Activated T-cell treated with anti-CD3 and anti-CD28 coated beads, Interleukin-2, amount 50 U/mL, for 72 hours (primary cell): ENCODE measurements at places on chromosomes 3 and 15.

GRCh38 chr3:157160658-157161424 lies 894 bp upstream of the CCNL1 start:
- DNase-seq: peak; percentile 57

DNA sequence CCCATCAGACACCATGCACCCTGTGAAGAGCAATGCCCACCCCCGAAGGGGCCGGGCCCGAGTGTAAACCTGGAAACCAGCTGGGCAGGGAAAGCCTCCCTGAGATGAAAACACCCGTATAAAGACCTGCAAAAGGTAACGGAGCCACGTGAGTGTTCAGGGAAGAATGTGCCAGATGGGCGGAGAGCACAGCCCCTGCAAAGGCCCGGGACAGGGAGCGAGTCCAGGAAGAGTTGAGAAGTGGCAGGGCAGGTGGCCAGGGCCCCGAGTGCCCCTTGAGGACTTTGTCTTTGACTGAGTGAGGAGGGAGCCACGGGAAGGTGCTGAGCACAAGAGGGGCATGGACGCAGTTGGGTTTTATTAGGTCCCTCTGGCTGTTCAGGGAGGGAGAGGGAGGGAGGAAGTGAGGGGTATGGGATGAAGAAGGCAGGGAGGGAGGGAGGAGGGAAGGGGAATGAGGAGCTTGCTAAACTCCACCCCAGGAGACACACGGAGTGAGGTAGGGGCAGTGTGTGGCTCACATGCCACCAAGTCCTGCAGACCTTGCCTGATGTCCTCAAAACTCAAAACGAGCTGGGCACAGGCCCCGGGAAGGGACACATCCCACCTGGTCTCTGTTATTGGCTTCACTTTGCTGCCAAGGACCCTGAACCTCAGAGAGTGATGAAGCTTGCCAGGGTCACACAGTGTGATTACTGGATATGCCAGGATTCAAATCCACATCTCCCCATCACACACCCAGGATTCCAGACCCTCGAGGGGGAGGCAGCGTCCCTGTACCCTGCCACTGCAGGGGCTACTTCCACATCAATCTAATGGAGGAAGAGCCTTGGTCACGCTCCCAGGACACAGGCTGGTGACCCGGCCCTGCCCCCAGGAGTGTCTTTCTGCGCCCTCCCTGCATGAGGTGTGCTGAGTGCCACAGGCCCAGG lies 49.1 kb upstream of the IQSEC1 start:
- DNase-seq: no peak

- DNase-seq: no peak
Observed at GRCh38 chr3:164194842-164195241, 883.5 kb downstream of the SI start.

DNA sequence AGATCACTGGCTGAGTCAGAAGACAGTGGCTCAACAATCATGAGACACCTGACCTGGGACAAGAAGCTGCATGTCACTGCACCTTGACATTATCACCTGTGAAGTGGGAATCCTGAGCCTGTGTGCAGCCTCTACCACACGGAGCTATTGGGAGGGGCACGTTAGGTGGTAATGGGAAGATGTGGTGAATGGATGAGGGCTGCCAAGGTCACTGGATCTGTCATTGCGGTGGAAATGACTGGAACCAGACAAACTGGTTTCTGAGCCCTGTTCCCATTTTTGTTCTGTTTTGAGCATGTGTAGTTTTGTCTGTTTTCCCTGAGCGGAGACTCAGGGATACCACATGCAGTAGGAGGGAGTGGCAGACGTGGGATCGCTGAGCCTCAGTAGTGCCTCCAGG lies 235.5 kb downstream of the OPA1 start:
- DNase-seq: no peak

GRCh38 chr3:73351423-73352071 lies 273.2 kb downstream of the PDZRN3 start:
- DNase-seq: no peak

- peak; percentile 51 for DNase-seq
Observed at GRCh38 chr15:85379403-85380131, 836 bp upstream of the AKAP13 start.

DNA sequence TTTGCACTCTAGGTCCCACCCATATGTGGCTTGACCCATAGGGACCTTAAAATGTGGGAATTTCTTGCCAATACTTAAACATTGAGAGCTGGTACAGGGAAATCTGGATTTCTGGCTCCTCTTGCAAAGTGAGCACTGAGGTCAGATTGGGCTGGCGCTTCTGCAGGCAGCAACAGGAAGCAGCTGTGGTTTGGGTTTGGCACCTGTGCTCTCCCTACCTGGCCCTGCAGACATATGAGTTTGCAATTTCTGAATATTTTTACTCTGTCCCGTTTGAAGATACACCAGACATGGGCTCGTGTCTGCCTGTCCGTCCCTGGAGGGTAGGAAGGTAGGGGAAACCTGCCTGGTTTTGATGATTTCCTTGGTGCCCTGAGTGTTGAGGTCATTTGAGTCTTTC lies 74.8 kb upstream of the SEC13 start:
- peak; percentile 7 for DNase-seq

- DNase-seq: no peak
Observed at GRCh38 chr15:78313383-78313782, 14.0 kb upstream of the SKIC8 start.

DNA sequence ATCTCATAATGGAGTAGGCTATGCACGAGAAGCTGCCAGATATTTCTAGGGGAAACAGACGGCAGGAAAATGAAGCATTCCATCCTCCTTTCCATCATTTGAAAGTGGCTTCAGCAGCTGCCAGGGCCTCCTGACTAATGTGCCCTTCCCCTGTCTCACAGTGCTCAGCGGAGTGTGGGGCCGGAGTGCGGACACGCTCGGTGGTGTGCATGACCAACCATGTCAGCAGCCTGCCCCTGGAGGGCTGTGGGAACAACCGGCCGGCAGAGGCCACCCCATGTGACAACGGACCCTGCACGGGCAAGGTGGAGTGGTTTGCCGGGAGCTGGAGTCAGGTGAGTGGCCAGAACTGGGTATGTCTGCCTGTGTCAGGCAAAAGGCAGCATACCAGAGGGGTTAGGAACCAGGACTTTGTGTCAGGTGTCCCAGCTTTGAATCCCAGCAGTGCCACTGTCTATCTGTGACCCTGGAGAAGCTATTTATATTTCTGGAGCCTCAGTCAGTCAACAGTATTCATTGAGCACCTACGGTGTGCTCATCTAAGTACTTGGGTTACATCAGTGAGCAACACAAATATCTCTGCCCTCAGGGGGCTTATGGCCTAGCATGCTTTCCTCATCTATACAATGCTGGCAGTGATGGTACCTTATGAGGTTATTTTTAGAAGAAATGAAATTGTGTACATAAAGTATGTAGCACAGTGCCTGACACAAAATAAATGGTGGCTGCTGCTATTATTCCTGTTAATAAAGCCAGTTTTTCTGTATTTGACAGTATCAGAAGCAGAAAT lies 52.4 kb upstream of the NR2E3 start:
- no peak for DNase-seq

GRCh38 chr3:16073203-16073602 lies 101.3 kb upstream of the GALNT15 start:
- DNase-seq: no peak

DNA sequence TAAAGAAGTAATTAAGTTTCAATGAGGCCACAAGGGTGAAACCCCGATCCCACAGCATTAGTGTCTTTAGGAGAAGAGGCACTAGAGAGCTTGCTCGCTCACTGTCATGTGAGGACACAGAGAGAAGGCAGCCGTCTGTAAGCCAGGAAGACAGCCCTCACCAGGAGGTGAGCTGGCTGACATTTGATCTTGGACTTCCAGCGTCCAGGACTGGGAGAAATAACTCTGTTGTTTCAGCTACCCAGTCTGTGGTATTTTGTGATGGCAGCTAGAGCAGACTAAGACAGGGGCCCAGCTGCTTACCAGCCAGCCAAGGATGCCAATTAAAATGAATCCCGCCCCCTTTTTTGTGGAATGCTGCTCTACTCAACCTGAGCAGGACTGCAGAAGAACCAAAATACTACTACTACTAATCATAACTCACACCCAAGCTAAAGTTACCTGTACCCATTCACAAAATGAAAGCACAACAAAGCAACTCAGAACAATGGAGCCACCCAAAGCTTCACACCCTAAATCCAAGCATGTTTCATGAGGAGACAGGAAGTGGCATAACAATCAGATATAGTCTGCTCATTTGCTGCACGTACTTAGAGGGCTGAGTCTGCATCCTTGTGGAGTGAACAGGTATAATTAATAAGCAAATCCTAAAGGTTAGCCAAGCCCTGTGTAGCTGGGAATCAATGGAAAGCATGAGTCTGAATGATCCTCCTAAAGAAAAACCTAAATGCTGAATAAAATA lies 35.6 kb upstream of the RHCG start:
- no peak for DNase-seq

- peak; percentile 6 for DNase-seq
Observed at GRCh38 chr3:14803101-14803980, 15.4 kb upstream of the FGD5 start.

DNA sequence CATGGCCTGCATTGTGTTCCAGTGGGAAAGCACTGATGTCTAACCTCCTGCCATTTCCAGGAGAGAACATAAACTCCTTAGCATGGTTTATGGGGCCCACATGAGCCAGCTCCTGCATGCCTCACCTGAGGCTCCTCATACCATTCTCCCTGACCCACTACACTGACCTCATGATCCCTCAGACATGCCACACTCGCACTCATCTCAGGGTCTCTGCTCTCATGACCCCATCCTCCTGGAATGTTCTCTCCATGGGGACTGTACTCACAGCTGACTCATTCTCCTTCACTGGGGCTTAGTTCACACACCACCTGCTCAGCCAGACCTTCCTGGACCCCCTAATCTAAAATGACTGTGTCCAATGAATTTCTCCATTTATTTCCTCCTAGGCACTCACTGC lies 4.0 kb upstream of the LMCD1 start:
- no peak for DNase-seq

GRCh38 chr15:94083467-94084052 lies 147.8 kb upstream of the MCTP2 start:
- no peak for DNase-seq

DNA sequence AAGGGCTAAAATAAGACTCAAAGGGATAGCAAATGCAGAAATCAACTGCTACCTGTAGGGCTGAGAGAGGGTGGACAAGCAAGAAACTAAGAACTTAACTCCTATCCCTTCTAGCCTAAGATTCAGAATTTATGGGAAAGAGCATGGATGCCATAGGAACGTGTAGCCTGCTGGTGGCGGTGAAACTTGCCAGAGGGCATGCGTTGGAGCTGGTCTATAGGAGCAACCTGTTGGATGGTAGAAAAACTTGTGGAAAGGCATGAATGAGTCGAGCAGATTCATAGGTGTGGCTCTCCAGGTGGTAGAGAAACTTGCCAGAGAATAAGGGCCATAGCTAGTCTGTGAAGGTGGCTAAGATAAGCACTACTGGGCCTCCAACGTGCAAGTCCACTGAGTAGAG lies 137.2 kb downstream of the DOCK3 start:
- DNase-seq: no peak

- DNase-seq: peak; percentile 82
Observed at GRCh38 chr3:32176989-32177701, 61.3 kb upstream of the CMTM8 start.

- DNase-seq: peak; percentile 18
Observed at GRCh38 chr3:126245811-126246727, 65.7 kb upstream of the ALDH1L1 start.

DNA sequence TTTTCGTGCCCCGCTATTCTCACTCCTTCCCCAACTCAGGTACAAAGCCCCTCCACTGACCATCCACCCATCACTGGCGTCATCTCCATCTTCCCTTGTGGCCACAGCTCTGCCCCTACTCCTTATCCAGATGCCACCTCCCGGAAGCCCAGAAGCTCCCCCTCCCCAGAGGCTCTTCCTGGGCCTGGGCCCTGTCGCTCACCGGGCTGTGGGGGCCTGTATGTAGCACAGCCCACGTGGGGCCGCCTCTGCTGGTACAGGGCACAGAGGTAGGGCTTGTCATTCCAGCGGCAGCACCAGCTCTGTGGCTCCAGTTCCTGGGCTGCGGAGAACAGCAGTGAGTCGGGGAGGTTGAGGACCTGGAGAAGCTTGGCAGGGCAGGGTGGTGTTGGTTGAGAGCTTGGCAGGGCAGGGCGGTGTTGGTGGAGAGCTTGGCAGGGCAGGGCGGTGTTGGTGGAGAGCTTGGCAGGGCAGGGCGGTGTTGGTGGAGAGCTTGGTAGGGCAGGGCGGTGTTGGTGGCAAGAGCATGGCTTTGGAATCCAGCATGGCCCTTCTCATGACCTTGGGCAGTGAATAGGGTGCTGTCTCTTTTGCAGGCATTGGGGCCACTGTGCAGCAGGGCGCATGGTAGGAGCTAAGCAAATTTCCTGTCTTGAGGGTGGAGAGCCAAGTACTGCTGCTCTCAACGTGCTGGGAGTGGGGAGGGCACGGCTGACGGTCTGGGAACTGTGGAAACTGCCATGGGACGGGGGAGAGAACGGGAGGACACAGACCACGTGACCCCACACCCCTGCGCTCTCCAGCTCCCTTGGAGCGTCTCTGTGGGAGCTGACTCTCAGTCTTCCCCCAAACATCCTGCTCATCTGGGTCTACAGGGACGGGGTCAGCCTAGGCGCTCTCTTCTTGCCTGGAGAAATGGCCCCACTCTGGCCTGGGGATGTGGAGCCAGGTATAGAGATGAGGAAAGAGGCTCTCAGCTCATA lies 43.4 kb downstream of the MUC20 start:
- no peak for DNase-seq

DNA sequence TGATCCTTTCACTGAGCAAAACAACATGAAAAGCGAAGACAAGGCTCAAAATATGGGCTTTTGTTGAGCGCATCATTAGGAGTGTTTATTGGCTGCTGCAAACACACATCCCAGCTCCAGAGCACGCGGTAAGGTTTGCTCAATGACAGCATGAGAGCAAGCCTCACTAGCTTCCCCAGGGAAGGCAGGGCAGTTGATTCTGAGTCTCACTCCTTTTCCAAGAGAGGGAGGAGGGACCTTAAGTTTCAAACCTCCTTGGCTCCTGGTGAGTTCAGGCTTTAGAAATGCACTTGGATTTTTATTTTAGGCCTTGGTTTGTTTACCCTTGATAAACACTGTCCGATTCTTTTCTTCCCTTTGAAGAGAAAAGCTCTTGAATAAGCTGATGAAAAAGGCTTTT lies 69.1 kb upstream of the CACNA2D3 start:
- DNase-seq: no peak
